ENCODE measurements at places on chromosomes 7 and 10.

GRCh38 chr10:58608826-58609531 is 96.3 kb downstream of the BICC1 start:
- no peak for DNase-seq

DNA sequence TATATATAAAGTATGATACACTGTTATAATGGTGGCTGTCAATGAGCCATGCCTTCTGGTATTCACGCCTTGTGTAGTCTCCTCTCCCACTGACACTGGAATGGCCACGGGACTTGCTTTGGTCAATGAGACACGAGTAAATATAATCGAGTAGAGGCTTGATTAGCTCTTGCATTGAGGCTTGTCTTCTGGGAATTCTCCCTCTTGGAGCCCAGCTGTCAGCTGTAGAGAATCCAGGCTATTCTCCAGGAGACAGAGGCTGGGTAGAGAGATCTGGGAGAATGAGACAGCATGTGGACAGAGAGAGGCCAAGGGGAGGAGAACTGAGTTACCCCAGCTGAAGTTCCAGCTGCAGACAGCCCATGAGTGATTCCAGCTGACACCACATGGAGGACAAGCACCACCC is 25.2 kb upstream of the PLCE1 start:
- no peak for DNase-seq

GRCh38 chr7:120554960-120555571 is 282.1 kb downstream of the KCND2 start:
- DNase-seq, result no peak

GRCh38 chr7:29408841-29409243 is 154.8 kb upstream of the PRR15 start:
- DNase-seq, result peak; percentile 27

DNA sequence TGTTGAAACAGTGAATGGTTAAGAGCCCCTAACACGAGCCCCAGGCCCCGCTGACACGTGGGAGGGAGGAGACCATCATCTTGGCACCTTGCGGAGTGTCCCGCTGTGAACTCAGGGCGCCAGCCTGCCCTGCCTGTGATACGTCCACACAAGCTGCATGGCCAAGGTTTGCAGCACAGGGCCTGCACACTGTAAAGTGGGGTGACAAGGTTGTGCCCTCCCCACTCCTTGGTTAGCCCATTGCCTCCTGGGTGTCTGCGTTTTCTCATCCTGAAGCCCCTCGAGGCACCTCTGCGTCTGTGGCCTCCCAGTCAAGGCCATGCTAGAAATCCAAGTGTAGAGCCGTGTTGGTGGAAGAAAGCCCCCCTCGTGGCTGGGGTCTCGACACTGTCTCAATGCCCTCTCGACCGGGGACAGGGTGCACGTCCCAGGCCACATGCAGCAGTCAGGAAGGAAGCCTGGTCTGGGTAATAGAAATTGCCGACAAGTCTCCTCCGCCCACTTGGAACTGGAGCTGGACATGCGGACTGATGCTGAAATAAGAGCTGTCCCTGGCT is 192.1 kb downstream of the DNAJB6 start:
- no peak for DNase-seq

- no peak for DNase-seq
These were observed 51.3 kb upstream of the VIPR2 start for GRCh38 chr7:159195946-159196345.

GRCh38 chr10:107144490-107144889 is 20.0 kb downstream of the SORCS1 start:
- DNase-seq, result no peak

DNA sequence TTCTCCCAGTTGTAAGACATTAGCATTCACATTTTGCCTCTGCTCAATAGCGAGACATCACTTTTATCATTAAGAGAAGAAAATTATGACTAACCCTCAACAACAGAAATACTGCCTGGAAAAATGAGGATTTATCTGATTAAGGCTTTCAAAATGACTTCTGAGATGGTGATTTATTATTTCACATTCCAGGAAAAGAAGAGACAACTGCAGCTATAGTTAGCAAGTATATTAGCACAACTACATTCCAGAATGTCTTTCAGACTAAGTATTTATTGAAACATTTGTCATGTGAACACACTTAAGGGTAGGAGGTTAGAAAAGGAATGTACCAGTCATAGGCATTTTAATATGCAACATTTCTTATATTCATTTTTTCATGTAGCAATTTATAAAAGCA is 162.0 kb downstream of the IQUB start:
- DNase-seq, result no peak

DNA sequence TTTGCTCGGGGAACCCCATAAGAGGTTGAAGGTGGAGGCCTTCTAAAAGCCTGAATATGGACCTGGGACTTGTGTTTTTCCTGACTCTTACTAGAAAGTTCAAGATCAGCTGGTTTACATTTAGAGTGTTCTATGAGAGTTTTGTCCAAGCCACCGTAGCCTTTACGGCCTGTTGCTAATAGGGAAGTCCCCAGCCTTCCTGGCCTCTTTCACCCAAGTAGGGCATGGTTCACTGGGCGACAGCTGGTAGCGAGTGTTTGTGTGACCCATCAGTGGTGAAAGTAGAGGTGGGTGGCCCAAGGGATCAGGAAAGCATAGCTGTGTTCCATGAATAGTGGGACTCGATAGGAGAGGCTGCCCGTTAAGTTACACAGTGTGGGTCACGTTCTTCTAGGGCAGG is 60.1 kb downstream of the RABGEF1 start:
- DNase-seq, result no peak

GRCh38 chr7:14622559-14622958 is 280.0 kb downstream of the DGKB start:
- no peak for DNase-seq

GRCh38 chr10:132308587-132309470 is 1.1 kb upstream of the STK32C start:
- no peak for DNase-seq

DNA sequence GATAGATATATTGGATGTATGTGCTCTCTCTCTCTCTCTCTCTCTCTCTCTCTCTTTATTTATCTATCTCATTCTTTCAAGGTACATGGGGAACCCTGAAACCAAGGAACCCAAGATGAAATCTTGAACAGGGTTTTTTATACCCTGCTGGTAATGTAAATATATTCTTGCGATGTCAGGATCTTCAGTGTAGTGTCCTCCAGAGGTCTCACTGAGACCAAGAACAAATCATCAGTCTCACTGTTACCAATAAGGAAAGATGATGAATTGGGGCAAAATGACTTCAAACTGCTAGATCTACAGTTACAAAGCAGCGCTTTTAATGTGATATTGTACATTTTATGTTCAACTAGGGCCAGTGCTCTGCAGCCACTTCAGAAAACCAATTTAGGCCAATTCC is 423.5 kb downstream of the ANKRD7 start:
- DNase-seq, result no peak
